ENCODE measurements at places on chromosomes 1 and 21.

DNA sequence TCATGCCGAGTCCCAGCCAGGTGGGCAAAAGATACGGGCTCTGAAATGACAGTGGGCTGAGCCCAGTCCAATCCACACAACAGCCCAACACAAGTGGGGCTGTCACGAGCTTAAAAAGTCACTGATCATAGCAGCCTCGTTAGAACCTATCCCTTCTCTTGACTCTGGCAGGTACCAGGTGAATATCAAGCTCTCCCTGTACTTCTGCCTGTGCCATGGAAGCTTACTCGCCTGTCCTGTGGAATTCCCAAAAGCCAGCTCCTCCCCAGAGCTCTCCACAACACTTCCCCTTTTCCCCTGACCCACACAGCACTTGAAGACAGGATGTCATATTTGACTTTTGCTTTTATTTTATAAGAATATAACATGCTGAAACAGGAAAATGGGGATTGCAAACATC lies 5.9 kb downstream of the RGS16 start:
- DNase-seq, result no peak

- no peak for DNase-seq
These were observed 5.2 kb downstream of the NPPA start for GRCh38 chr1:11842154-11843041.

DNA sequence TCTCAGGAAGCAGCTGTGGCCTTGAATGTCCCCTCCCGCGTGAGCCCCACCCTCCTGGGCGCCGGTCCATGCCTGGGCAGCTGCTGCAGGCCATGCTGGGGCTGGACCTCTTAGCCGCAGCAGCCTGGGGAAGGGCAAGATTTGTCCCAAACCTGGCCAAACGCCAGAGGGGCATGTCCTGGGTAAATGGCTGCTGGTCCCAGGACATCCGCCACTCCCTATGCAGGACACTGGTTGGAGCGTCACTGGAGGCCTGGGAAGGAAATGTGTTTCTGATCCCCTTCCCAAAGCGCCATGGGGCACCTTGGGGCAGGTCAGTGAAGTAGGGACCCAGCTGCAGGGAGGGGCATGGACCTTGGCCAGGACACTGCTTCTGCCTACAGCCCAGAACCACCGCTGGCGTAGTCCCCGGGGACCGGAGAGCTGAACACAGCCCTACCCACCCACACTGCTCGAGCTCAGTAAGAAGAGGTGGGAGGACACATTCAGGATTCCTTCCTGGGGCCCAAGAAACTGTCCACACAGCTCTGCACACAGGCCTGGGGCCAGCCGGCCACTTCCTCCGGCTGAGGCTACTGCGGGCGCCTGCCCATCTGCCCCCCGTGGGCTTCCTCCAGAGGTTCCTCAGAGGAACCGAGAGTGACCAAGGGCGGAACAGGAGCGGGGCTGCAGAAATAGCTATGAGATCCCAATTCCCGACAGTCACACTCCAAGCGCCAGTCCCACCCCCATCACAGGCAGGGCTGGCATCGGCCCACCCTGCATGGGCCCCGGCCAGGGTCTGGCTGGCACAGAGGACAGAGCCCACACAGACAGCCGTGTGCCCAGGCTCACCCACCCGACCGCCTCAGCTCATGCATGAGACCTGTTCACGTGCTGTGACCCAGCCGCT lies 10.8 kb upstream of the PLEKHG5 start:
- DNase-seq, result no peak

DNA sequence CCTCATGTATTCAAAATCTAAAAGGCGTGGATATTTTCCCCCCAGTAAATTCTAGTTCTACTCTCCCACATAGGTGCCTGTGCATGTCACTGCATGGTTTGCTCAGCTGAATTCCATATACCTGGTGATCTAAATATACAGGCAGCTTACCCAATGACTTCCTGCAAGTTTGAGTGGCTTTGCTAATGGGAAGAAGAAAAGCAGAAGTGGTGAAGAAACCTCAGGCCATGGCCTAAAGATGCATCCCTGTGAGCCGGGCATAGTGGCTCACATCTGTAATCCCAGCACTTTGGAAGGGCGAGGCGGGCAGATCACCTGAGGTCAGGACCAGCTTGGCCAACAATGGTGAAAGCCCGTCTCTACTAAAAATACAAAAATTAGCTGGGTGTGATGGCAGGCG lies 11.5 kb downstream of the SLC44A3 start:
- DNase-seq, result no peak

DNA sequence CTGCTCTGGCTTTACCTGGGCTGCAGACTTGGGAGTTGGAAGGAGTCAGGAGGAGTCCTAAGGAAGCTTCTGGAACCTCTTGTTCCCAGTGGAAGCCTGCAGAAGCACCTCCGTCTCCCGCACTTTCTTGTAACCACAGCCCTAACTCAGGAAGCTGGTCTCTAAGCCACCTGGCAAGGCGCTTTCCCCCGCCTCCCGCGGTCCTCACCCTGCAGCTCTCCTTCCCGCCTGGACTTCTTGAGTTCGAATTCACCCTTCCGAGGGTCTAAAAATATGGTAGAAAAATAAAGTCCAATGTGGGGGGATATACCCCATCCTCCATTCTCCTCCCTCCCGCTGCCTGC lies 15.1 kb downstream of the PAX7 start:
- no peak for DNase-seq

GRCh38 chr1:166511761-166512160 lies 327.5 kb upstream of the POGK start:
- DNase-seq, result no peak
